Left lung (tissue), 14 donors: ENCODE measurements at places on chromosomes 1 and 21. TPM values are rescaled to one million over a fixed set of nuclear protein-coding genes. Genes with fewer than 3 reads are reported as not detected.

The PTCH2 gene
- polyA plus RNA-seq = 5.9 TPM

The TMEM200B gene
- polyA plus RNA-seq = 11.0 TPM

The PLEKHN1 gene
- polyA plus RNA-seq = 0.47 TPM

The TEX38 gene
- 0.47 TPM for polyA plus RNA-seq

The TP73 gene
- polyA plus RNA-seq = 2.0 TPM

The CHRM3 gene
- 2.3 TPM for polyA plus RNA-seq

The AXDND1 gene
- 0.56 TPM for polyA plus RNA-seq

The TBX19 gene
- 5.7 TPM for polyA plus RNA-seq

The RGS18 gene
- polyA plus RNA-seq = 3.8 TPM

The LMOD1 gene
- polyA plus RNA-seq = 4.4 TPM

The SOX13 gene
- 48.9 TPM for polyA plus RNA-seq

The ENTREP3 gene
- 20.8 TPM for polyA plus RNA-seq

DNA sequence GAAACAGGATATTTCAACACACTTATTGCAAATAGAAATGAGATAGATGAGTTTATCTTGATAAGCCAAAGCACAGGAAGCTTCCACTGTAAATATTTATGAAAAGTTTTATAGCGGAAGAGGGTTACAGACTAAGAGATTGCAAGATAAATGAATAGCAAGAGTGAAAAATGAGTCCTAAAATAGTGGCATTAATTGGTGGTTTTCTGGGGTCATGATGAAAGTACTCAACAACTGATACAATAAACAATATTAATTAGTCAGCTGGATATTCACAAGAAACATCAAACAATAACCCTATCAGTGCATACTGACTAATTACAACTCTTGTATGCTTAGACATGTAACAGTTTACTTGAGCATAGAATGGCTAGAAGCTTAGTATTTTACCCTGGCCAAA lies 154.8 kb upstream of the CHODL start:
- DNase-seq = no peak

- DNase-seq = no peak
Measured at GRCh38 chr1:184118046-184118445, 66.5 kb downstream of the TSEN15 start.

- no peak for DNase-seq
Measured at GRCh38 chr1:54266195-54266594, 66.2 kb downstream of the MRPL37 start.

GRCh38 chr1:21955058-21955457 lies 17.9 kb upstream of the HSPG2 start:
- DNase-seq = peak; percentile 59

DNA sequence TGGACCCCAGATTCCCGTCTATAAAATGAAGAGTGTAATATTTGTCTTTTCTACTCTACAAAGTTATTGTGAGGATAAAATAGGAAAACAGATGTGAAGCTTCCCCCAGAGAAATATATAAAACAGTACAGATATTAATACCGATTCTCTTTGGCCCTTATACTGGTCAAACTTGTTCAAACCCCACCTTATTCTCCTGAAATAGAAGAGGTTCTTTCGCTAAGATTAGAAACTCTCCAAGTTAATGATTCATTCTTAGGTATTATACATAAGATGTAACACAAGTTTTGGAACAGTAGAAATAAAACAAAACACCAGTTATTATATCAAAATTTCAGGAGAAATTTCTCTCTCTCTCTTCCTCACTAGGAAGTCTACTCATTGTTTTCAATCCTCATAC lies 852.4 kb upstream of the ADAMTS5 start:
- DNase-seq = no peak

GRCh38 chr1:21313886-21314721 lies 23.8 kb upstream of the ECE1 start:
- peak; percentile 82 for DNase-seq

DNA sequence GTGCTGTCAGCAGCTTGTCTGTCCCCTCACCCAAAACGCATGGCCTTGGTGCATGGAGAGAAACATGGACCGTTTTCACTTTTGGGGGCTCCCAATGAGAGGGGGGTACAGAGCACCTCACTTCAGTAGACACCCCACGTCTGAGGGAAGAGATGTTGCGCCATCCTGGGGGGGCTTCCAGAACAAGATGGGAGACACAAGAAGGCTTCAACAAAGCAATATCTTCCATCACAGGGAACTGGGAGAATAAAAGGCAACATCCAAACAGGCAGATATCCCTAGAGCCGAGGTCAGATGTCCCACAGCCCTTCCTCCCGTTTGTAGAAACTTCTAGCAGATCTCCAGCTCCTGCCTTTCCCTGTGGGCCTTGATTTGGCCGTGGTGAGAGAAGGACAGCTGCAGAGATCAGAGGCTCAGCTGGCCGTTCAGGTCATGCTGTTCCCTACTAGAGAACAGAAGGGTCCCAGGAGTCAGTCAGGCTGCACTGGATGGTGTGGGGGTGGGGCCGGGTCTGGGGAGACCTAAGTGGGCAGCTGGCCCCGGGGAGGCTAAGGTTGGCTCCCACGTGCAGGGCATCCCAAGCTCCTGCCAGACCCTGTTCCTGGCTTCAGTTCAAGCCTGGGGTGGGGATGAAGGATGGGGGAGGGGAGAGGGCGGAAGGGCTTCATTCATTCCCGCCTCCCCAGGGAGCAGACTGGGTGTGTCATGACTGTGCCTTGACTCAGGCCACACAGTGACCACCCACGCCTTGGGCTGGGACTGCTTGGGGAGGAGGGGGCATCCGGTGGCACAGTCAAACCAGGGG lies 4.4 kb downstream of the PLOD1 start:
- no peak for DNase-seq

DNA sequence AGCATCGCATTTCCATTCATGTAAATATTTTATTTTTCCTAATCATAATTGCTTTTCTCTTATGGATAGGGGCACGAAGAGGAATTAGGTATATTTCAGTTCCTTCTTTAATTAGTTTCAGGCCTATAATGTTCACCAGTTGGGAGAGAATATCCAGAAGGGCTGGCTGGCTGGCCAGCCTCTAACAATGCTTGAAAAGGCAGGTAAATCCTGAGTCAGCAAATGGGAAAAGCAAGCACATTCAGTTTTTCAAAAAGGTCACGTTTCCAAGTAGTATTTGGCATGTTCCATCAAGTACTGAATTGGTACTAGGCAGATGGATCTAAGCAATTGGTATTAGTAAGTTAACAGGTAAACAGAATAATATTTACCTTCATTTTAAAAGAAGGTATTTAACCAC lies 8.0 kb downstream of the RAB29 start:
- no peak for DNase-seq

GRCh38 chr1:197915862-197916499 lies 1.2 kb upstream of the LHX9 start:
- DNase-seq = no peak

DNA sequence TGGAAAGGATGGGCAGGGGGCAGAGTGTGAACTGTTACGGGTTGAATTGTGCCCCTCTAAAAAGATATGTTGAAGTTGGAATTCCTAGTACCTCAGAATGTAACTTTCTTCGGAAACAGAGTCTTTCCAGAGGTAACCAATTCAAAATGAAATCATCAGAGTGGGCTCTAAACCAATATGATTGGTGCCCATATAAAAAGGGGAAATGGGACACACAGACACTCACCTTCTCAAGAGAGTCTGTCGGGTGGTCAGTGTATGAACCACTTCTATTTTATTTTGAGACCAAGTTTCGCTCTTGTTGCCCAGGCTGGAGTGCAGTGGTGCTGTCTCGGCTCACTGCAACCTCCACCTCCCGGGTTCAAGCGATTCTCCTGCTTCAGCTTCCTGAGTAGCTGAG lies 7.6 kb downstream of the EDARADD start:
- DNase-seq = no peak

GRCh38 chr1:43660355-43660754 lies 10.4 kb downstream of the KDM4A start:
- no peak for DNase-seq

DNA sequence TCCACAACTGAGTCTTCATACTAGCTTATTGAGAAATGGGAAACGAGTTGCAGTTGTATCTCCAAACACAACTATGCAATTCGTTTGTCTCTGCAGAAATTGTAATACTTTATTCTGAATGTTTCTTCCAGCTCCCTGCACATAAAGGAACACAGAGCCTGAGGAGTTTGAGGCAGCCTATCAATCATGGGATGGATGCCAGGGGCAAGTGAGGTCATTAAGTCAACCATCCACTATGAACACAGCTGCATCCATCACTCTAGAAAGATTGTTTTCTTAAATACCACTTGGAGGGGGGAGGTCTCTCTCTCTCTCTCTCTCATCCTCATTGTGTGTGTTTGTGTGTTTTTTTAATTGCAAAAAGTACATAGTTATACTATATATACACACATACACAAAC lies 2.9 kb upstream of the PSMB2 start:
- DNase-seq = no peak

DNA sequence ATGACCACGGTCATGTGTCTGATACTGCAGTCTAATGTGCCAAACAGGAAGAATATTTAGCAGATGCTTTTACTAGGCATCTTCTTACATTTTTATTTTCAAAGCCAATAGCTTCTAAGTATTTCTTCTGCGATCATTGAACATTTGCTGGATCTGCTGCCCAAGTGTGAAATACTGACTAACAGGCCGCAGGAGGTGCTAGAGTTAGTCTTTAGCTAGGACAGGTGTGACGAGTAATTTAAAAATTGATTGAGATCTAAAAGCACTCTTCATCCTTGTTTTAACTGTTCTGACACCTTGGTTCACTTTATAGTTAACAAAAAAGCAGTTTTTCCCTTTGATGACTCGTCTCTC lies 748 bp upstream of the FAM78B start:
- DNase-seq = no peak

DNA sequence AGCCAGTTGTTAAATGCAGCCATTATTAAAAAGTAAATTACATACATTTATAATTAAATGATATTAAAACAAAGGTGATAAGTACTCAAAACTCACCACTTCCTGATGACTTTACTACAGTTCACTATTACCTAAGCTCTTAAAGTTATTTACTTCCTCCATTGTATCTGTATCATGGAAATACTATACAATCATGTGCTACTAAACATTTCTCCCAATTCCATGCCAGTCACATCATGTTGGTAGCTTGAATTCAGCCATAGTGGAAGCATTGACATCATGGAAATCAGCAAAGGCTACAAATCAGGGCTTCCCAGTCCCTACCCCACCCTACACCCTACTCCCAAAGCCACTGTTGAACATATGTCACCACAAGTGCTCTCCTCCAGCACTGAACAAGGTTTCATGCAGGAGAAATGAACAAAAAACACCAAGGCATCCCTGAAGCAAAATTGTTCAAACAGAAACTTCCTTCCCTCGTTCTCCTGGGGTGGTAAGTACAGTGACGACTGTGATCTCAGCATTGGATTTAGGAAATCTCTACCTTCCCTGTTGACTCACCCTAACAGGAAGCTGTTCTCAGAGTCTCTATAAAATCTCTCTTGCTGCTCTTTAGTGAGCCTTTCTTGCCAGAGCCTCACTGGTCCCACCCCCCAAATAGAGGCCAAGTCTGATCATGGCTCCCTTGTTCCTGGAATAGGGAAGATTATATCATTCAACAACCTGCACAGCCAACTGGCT lies 12.7 kb downstream of the VSIG8 start:
- DNase-seq = no peak

GRCh38 chr1:207459008-207459407 lies 4.9 kb downstream of the CR2 start:
- DNase-seq = no peak

GRCh38 chr1:192448026-192448578 lies 127.5 kb upstream of the RGS1 start:
- no peak for DNase-seq

- DNase-seq = no peak
Measured at GRCh38 chr1:115331558-115332331, 6.3 kb downstream of the NGF start.

DNA sequence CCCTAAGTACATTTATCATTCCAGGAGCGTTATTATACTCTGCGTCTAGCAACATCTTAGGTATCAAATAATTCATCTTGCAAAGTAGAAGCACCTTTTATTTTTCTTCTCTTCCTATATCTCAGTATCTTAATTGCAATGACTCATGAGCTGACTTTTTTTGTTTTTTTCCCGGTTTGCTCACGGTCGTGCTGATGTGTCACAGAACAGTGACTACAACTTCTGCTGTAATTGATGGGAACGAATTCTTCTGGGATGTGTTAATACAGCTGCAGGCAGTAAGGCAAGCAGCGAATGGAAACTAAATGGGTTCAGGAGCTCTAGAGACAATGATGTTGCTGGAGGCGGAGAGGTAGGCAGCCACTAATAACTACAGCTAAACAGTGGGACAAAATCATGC lies 89.8 kb upstream of the TMPRSS15 start:
- no peak for DNase-seq

DNA sequence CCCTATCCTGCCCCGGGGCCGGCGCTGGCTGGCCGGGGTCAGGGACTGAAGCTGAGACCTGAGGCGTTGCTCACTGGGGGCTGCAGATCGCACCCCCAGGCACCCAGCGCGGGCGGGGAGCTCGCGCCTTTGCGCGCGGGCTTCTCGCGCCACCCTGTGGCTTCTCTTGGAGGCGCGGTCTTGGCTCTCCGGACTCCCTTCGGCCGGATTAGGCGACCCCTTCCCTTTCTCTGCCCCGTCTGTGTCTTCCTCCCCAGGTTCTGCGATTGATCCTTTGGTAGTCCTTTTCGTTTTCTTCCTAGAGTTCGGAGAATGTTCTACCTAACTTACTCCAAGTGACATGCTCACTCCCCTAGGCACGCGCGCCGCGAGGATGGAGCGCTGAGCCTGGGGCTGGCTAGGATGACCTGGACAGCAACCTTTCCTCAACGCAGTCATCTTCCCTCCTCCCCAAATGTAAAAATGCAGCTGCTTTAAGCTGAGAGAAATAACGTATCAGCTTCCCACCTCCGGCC lies 495 bp upstream of the NTRK1 start:
- no peak for DNase-seq
